GOT3 (cell line): ENCODE measurements at places on chromosomes 7 and 10.

DNA sequence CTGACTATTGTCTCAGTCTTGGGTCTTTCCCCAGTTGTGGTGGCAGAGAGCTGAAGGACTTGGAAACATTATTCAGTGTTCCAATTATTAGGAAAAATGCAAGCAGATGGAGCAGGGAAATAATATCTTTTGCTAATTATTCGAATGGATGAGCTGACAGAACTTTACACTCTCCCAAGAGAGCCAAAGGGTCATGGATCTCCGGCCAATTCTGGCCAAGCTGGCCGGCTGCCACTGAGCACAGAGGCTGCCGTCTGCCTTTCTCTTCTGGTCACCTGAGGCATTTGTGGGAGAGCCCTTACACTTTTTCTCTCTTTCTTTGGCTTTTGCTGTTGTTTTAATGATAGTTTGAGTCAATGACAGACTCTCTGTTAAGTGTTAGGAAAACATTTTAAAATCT, 22.2 kb upstream of the CNTNAP2 start:
- no peak for DNase-seq

- DNase-seq: no peak
Observed at GRCh38 chr7:134645935-134646334, 718 bp upstream of the BPGM start.

GRCh38 chr7:12475362-12476063, 71.8 kb upstream of the VWDE start:
- no peak for DNase-seq

GRCh38 chr7:26625286-26625685, 239.1 kb downstream of the SKAP2 start:
- no peak for DNase-seq

GRCh38 chr10:24483701-24484100, 240.0 kb downstream of the ARHGAP21 start:
- no peak for DNase-seq
